Activated T-cell treated with anti-CD3 and anti-CD28 coated beads for 48 hours (primary cell): ENCODE measurements at places on chromosomes 5 and 9.

DNA sequence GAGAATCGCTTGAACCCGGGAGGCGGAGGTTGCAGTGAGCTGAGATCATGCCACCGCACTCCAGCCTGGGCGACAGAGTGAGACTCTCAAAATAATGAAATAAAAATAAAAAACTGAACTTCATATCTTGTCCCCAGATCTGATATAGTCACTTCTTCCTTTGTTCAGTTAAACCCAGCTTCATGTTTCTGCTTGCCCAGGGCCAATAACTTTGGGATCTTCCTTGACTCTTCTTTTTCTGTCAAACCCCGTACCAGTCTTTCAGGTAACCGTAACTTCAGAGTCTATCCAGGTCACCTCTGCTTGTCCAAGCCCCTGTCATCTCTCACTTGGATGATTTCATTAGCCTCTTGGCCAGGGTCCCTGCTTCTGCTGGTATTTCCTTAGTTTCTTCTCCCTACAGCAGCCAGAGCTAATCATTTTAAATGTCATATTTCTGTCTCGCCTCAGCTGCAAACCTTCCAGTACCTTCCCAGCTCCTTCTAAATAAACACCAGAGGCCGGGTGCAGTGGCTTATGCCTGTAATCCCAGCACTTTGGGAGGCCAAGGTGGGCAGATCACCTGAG lies 19.7 kb upstream of the ABL1 start:
- DNase-seq: no peak

DNA sequence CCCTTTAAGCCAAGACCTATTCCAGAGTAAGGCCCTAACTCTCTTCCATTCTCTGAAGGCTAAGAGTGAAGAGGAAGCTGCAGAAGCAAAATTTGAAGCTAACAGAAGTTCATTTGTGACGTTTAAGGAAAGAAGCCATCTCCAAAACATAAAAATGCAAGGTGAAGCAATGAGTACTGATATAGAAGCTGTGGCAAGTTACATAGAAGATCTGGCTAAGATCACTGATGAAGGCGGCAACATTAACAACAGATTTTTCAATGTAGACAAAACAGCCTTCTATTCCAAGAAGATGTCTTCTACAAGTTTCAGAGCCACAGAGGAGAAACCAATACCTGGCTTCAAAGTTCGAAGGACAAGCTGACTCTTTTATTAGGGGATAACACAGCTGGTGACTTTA lies 1143.4 kb downstream of the CDH12 start:
- no peak for DNase-seq

DNA sequence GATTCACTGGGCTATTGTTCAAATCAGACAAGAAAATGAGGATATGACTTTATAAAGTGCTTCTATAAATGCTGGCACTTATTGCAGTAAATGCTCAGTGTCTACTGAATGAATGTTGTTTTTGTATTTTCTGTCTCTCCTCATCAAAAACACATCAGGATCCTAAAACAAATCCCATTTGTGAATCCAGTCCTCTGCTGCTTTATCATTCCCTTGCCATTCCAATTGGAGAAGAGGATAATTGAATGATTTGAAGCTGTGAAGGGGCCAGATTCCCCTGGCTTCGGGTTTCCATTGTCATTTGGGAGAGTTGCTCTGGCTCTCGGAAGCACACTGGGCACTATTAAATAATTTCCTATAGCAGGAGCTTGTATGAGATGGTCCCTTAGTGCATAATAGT lies 666.8 kb downstream of the ACTL7B start:
- DNase-seq: no peak

GRCh38 chr9:128211186-128211980 lies 8.2 kb downstream of the DNM1 start:
- no peak for DNase-seq

- DNase-seq: peak; percentile 82
Observed at GRCh38 chr5:160439205-160439600, 17.5 kb downstream of the PTTG1 start.

DNA sequence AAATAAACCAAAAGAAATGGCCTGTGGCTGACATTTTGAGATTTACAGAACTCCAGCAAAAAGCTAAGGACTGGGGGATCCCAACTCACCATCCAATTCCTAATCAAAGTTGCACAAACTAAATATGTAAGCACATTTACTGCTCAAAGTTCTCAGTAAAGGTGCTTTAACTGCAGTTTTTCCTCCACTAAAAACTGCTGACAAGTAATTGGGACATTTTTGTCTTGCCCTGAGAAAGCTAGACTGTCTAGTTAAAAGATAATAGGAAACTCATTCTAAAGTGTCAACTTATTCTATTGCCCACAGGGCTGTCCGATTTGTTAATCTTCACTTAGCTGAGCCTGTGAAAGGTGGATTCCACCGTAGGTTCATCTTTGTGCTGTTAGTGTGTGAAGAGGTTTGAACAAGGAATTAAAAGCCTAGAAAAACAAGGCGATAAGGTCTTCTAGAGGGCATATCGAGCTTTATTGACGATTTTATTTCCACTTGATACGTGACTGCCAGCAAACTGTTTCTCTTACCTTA lies 1.0 kb downstream of the DOCK8 start:
- DNase-seq: no peak

DNA sequence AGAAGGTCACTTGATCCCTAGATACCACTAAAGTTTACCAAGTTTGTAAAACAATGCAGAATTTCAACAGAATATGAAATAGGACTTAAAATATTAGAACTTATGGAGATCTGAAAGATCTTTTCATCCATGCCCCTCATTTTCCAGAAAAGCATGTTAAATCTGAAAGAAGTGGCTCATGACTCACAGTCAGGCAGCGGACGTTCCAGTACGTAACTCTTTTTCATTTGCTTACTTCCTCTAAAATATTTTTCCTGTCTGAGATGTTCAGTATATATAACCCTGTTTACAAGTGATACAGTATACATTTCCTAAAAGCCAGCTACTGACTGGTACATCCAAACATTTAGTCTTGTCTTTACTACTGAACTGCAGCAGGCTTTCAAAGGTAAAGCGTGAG lies 22.3 kb downstream of the FBXW2 start:
- no peak for DNase-seq

DNA sequence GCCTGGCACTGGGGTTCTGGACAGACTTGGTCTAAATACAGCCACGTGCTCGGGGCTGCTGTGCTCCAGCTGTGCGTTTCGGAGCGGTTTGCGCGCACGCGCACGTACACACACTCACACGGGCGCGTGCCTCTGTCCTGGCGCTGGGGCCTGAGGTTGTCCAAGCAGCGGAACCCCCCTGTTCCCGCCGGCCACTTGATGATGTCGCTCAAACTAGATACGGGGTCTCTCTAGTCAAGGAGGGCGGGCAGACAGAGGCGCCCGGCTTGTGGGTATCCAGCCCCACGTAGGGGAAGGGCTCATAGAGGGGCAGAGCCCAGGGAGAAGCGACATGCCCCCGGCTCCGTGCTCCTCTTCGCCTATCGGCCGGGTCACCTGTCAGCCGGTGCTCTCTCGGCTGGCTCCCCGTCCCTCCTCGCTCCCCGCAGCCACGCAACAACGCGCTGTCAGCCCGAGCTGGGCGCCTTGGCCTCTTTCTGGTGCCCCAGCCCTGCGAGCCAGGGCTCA lies 8.9 kb downstream of the NR2F1-AS1 start:
- no peak for DNase-seq

DNA sequence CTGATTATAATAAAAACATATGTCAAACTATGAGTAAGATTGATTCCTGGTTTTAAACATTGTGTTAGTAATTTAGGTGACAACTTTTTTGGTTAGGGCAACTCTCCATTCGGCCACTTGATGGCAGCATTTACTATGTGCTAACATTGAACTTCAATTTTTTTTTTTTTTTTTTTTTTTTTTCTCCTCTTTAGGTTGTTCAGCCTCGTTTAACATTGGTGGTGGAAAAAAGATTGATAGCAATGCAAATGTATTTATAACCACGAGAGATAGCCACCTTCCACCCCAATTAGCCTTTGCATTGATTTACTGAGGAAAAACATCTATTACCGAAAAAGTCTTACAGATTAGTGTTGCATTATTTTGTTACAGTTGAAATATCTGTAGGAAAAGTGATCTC lies 159.1 kb downstream of the CSNK1G3 start:
- DNase-seq: peak; percentile 15

DNA sequence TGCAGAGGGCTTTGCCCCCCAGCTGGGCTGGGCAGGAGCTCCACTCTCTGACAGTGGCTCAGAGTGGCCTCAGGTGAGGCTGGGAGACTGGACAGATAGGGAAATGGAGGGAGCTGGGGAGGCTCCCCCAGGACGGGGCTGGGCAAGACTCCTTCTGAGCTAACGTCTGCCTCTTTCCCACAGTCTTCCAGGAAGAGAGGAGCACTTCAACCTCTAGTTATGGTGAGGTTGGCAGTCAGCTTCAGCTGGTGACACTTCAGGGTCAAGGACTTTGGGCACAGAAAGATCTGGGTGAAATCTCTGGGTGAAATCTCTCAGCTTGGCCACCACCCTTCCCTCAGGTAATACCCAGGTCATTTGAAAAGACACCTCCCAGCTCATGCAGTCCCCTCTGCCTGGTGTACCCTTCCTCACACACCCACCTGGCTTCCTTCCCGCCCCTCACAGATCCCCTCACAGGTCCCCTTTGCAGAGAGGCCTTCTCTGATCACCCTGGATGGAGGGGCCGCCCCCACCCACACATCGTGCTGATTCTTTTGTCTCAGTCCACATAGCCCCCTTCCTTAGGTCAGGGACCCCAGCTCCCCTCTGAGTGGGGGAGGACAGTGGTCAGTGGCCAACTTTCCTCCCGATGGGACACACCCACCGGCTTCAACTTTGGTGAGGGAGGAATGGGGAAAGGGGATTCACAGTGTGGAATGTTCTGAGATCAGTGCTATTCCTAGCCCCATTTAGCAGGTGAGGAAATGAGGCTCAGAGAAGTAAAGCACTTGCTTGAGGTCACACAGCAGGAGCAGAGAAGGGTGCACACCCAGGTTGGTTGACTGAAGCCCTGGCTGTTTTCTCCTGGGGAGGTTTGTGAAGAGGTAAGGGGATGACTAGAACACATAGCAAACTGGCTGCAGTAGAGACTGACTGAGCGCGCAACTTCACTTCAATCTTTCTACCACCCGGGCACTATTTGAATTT lies 15.8 kb upstream of the NEURL1B start:
- no peak for DNase-seq

GRCh38 chr9:136916330-136917184 lies 28.0 kb downstream of the FBXW5 start:
- no peak for DNase-seq

DNA sequence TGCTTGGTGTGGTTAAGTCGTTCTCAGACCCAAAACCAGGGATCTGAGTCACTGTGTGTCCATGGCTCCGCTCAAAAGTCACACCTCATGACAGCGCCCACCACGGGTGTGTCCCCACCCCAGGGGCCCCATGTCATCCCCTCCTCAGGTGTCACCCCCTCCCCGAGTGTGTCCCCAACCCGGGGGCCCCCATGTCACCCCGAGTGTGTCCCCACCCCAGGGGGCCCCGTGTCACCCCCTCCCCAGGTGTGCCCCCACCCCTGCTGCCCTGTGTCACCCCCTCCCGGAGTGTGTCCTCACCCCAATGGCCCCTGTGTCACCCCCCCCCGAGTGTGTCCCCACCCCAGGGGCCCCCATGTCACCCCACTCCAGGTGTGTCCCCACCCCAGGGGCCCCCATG lies 5.1 kb downstream of the LRRC14B start:
- no peak for DNase-seq

GRCh38 chr9:136572003-136572827 lies 26.4 kb upstream of the NOTCH1 start:
- no peak for DNase-seq

DNA sequence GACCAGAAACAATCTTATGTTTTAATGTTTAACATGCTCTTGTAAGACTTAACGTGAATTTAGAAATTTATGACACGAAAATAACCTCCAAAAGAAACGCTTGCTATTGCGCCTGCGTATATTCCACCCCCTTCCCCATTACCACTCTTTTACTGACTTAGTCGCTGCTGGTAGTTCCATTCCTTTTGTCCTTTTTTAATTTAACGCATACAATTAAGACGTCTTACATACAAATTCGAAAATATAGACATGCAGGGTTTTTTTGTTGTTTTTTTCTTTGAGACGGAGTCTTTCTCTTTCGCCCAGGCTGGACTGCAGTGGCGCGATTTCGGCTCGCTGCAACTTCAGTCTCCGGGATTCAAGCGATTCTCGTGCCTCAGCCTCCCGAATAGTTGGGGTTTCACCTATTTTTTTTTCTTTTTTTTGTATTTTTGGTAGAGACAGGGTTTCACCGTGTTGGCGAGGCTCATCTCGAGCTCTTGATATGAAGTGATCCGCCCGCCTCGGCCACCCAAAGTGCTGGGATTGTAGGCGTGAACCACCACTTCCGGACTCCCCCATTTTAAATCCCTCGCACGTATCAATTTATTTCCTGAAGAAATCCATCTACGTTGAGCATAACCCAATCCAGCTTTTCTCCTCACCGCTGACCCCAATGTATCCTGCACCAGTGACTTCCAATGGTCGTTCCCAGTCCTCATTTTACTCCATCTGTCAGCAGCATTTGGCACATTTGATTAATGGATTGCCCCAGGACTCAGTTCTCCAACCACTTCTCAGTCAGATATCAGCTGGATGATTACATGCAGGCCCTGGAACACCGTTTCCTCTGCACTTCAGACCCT lies 684 bp upstream of the MED7 start:
- peak; percentile 49 for DNase-seq
